Fibroblast of the aortic adventitia (primary cell): ENCODE measurements at places on chromosomes 11 and 22. TPM values are rescaled to one million over a fixed set of nuclear protein-coding genes. Genes with fewer than 3 reads are reported as not detected.

GRCh38 chr22:22167791-22168189 is 76.8 kb upstream of the VPREB1 start:
- no peak for DNase-seq

GRCh38 chr22:25051073-25051472 is 98.6 kb downstream of the KIAA1671 start:
- no peak for DNase-seq

GRCh38 chr11:125165111-125165842 is 726 bp downstream of the PKNOX2 start:
- peak; percentile 50 for DNase-seq

PRCP gene
- 19.0 and 41.1 TPM in 2 replicates for total RNA-seq

SLC22A6 gene
- total RNA-seq, result not detected in 2 replicates

- no peak for DNase-seq
Measured at GRCh38 chr22:30953206-30953605, 15.4 kb downstream of the MORC2 start.

DNA sequence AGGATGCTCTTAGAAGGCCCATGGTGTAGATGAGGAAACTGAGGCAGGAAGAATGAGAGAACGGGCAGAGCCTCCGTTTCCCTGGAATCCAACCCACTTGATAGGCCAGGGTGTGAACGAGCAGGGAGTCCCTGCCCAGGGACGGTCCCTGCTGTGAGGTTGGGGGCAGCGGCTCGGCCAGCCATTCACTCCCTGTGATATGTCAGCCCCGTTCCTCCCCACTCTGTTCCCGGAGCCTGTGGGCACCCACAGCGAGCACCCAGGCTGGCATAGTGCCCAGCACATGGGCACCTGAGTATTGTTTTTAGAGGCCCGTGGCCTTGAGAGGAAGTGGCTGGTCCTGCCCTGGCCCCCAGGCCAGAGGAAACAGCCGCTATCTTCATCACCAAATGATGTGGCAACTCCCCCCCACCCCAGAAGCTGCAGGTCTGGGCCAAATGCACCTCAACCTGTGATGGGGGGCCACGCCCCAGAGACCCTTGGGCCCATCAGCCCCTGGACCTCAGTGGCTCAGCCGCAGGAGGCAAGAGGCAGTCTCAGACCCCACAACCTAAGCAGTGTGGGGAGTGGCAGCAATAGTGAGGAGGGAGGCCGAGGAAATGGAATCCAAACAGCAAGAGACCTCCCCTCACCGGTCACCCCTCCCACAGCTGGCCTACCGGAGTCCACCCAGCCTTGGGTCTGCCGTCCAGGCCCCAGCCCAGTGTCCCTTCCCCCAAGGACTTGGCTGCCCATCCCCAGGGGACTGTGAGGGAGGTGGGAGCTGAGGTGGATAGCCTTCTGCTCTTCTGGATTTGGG is 2.1 kb downstream of the ALDH3B1 start:
- no peak for DNase-seq

DNA sequence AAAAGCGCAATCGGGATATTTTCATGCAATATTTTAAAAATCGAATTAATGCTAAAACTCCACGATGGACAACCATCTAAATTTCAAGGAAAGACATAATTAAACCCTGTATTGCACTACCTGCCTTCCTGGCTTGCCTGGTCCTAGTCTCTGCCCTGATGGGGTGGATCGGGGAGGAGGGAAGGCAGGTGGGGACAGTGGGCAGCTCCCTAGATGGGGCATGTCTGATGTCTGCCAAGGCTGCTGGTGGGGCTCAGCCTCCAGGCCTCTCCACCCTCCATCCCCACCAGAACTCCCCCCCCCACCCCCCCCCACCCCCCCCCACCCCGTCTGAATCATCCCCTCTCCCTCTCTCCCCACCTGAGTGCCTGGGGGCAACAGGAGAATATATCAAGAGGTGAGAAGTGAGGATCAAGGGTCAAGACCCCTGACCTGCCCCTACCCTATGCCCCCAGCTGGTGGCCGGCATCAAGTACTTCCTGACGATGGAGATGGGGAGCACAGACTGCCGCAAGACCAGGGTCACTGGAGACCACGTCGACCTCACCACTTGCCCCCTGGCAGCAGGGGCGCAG is 650 bp downstream of the CST6 start:
- DNase-seq, result no peak

MRPL11 gene
- total RNA-seq, result 39.4 and 40.0 TPM in 2 replicates

KLHL35 gene
- total RNA-seq, result 3.0 and 3.8 TPM in 2 replicates

DNA sequence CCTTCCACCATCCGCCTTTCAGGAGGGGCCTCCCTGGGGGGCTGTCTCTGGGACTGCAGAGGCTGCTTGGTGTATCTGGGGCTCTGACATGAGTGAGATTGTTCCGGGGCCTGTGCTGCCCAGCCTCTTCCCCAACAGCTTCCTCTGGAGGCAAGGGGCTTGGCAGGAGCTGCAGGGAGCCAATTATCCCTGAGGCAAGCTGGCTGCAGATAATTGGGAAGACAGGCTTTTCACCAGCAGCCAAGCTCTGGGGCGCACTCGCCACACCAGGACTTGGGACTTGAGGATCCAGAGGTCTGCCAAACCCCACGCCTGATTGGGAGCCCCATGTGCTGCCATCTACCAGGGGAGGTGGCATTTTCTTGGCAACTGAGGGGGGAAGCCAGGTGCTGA is 15.6 kb upstream of the RTN4R start:
- DNase-seq, result no peak

GRCh38 chr11:32386770-32387377 is 48.5 kb downstream of the WT1 start:
- DNase-seq, result peak; percentile 84

DNA sequence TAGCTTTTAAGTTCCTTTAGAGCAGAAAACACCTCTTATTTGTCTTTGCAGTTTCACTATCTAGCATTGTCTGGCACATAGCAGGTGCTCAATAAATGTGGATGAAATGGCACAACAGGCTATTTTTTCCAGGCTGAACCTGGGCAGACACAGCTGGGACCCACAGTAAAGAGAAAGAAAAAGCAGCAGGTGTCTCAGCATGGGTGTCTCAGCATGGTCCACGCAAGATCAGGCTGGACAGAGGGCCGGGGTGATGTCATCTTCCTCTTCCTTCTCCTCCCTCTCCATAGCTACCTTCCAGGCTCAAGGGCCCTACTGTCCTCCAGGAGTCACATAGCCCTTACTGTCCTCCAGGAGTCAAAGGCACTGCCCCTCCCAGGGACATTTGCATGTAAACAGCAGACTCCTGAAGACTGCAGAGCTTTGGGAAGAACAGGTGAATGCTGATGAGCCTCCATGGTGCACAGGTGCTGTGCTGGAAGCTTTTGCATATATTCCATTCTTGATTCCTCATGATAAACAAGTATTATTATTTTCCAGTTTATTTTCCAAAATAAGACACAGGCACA is 65.2 kb downstream of the DSCAML1 start:
- no peak for DNase-seq

DNA sequence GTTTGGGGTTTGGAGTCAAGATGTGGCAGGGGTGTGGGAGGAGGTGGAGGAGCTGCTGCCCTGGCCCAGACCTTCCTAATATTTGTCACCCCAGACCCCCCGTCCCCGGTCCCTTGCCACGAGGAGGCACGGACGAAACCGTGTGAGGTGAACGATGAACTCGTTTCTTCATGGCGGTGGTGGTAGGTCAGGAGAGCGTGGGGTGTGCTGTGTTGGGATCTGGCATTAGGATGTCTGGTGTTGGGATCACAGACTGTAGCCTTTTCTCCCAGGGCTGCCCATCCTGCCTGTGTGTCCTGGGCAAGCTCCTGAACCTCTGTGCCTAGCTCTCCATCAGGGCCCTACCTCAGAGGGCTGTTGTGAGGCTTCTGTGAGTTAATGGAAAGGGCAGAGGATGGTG is 8.4 kb downstream of the MAPK8IP2 start:
- DNase-seq, result no peak

DNA sequence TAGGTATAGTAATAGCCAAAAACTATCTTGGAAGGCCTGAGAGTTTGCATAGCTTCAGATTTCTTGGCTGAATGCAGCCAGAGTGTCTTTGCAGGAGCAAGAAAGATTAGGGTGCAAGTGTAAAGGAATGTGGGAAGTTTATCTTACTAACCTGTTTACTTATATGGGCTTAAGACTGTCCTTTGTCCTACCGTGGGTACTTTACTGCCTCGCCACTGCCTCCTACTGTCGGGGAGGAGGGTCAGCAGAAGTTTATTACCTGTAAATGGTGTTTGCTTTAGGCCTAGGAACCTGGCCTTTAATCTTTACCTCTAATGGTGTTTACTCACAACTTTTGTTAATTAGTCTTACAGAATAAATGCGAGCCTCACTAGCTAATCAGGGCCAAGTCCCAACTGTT is 633.8 kb downstream of the DLG2 start:
- peak; percentile 4 for DNase-seq
